ENCODE measurements at places on chromosomes 7 and 10.

GRCh38 chr7:19482628-19483027 lies 226.2 kb downstream of the POLR1F start:
- no peak for DNase-seq

DNA sequence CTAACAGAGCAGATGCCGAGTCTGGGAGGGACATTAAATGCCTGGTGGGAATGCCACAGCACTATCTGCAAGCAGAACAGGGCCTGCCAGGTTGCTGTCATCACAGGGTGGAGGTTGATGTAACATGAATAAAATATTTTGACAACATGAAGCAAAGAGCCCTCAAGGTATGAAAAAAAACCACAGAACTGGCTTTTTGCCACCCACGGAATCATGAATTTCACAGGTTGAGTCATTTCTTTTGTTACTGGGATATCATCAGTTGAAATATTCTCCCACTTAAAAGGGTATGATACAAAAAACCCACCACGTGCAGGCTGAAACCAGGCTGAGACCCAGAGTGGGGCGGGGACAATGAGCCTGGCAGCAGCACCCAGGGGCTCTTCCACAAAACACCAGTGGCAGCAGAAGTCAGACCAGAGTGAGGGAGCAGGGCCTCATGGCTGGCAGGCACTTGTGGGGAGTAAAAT lies 220.1 kb downstream of the TNS3 start:
- no peak for DNase-seq

DNA sequence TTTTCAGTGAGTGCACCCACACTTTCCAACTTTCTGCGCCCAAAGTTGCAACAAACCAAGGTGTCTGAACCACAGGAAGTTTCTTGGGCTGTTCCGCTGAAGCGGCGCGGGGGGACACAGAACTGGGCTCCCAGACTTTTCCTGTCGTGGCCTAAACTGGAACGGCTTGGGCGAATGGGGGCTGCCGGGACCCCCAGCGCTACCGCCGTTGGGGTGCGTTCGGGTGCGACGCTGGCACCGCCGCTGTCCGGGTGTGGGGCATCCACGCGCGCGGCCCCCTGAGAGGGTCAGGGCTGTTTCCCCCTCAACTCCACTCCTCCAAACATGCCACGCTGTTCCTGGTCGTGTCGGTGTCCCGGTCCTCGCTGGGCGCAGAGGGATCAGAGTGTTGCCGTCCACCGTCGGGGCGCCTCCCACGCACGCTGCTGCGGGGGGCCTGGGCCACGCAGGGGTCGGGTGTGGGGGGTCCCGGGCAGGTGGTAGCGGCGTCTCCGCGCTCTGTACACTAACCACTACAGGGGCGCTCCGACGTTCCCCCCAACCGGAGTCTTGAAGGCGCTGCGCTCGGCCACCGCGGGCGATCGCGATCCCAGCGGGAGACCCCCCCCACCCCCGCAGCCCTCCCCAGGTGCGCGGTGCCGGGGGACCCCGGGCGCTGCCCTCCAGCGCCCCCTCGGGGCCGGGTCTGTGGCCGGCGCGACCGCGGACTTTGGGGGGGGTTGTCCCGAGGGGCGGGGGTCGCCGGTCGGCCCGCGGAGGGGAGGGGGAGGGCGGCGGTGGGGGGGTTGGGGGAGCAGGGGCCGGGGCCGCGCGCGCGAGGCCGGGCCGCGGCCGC lies 2.2 kb upstream of the CUX1 start:
- peak; percentile 43 for DNase-seq

- no peak for DNase-seq
Observed at GRCh38 chr10:77472146-77472545, 165.5 kb downstream of the KCNMA1 start.

- no peak for DNase-seq
Observed at GRCh38 chr10:77188521-77188920, 449.1 kb downstream of the KCNMA1 start.

DNA sequence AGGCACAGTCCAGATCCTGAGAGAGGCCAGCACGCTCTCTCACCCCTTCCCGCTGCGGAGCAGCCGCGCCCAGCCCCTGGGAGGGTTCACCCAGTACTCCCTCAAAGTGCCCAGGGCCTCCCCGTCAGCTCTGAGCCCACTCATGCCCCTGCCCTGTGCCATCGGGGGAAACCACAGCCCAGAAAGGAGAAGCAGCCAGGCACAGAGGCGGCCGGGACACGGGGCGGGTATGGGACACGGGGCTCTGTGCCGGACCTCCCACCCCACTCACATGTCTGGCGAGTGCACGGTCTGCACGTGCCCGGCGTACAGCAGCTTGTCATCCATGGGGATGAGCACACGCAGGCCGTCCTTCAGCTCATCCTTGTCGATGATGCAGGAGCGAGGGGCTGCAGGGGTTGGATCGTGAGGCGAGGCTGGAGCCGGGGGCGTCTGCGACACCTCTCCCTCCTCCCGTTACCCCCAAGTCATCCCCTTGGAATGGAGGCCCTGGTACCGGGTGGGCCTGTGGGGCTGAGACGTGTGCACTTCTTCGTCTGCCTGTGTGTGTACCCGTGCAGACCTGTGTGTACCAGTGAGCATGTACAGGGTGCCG lies 38.2 kb downstream of the SLC29A4 start:
- no peak for DNase-seq

GRCh38 chr10:1733720-1734119 lies 3.6 kb downstream of the ADARB2 start:
- no peak for DNase-seq

DNA sequence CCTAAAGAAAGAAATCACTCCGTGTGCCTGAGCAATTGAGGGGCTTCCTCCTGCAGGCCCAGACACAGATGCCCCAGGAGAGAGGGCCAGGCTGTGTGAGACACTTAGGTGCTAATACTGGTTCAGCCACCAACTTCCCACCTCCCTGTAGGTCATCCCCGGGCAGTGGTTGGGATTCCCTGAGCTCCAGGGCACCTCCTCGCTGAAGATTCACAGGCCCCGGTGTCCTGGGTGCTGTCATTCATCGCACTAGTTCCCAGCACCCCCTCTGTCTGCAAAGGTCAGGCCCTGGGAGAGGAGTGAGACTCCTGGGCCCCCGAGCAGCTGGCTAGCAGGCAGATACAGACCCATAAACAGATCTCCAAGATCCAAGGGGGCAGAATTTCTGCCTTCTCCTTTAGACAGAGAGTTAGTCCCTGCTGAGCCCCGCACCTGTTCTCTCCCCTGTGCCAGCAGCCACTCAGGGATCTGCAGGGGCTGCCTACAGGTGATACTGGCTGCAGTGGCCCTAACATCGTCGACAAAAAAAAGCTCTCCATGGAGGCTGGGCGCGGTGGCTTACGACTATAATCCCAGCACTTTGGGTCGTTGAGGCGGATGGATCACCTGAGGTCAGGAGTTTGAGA lies 38.2 kb upstream of the GTF2I start:
- no peak for DNase-seq

DNA sequence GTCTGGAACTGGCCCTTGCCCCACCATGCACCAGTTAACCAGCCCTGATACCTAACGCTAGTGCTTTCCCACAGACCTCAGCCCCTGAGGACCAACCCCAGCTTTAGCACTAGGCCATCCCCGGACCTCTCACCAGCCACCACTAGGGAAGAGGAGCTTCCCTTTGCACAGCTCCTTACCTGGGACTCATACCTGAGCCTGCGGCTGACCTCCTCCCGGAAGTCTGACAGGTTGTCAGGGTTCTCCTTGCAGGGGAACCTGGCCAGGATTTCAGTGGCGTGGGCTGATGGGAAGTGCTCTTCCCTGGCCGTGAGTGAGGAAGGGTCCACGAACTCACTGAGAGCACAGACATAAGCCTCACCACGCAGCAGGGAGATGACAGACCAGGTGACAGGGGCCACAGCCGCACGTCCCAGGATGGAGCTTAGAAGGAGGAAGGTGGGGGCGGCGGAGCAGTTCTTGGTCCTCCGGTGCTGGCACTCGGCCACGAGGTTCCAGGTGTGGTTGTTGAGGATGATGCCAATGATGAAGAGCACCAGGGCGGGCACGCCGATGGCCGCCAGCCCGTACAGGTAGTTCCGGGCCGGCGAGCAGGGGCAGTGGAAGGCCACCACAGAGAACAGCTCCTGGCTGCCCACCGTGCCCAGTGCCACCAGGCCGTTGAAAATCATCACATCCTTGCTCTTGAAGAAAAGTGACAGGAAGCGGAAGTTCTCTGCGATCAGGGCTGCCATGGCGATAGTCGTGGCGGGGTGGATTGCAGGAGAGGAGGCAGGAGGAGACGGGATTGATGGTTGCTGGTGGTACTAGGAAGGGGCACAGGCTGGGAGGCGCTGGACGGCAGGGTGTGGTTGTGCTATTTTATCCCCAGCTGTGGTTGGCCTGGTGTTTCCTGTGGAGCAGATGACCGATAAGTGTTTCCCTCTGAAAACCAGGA lies 2.7 kb downstream of the CALHM2 start:
- no peak for DNase-seq

DNA sequence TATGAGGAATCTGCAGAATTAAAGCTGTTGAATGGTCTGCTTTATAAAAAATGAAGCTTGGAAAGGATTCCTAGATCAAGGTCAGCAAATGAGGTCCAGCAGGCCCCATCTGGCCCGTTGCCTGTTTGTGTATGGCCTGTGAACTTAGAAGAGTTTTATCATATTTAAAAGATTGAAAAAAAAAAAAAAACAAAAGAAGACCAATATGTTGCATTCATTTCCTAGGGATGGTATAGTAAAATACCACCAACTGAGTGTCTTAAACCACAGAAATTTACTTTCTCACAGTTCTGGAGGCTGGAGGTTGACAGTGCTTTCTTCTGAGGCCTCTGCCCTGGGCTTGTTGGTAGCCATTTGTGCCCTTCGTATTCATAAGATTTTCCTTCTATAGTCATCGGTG lies 109.2 kb downstream of the PPP1R3A start:
- DNase-seq, result no peak

GRCh38 chr7:44103923-44104859 lies at the start of gene AEBP1:
TSS of gene AEBP1 (plus strand) at chr7:44104345. CDS start at chr7:44104666, 321 bp downstream.
- peak; percentile 20 for DNase-seq

- peak; percentile 25 for DNase-seq
Observed at GRCh38 chr10:89478085-89478738, 57.2 kb downstream of the SLC16A12 start.

DNA sequence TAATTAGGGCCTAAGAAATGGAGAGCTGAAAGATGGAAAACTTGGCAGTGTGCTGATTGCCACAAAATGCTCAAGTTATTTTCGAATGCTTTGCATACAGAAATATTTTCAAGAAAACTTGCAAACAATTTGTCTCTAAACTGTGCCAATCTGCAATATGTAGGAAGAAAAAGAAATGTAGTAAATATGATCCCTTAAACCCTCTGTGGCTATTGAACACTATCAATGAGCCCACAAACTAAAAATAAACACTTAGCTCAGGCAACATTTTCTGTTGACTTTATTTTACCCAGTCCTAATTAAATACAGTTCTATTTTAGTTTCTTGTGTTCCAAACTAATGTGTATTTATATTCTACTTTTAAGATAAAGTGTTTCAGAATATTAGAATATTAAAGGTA lies 342.1 kb downstream of the SEMA3D start:
- no peak for DNase-seq

- DNase-seq, result no peak
Observed at GRCh38 chr10:119439922-119440321, 102.6 kb downstream of the RGS10 start.

DNA sequence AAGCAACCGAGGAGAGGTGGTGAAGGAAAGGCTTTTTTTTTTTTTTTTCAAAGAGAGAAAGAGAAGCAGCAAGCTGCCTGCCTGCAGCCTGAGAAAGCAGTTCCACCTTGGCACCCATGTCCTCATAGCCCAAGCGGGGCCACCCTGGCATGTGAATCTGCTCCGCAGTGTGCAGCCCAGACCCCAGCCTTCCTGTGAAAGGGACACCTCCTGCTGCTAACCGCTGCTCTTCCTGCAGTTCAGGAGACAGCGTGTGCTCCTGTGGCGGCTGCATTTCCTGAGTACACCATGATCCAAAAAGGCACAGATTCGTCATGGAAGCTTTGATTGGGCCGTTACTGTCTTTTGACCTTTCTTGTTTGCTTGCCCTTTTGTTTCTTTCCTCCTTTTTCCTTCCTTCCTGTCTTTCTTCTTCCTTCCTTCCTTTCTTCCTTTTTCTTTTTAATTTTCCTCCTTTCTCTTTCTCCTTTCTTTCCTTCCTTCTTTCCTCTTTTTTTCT lies 38.1 kb downstream of the IKZF1 start:
- peak; percentile 91 for DNase-seq

DNA sequence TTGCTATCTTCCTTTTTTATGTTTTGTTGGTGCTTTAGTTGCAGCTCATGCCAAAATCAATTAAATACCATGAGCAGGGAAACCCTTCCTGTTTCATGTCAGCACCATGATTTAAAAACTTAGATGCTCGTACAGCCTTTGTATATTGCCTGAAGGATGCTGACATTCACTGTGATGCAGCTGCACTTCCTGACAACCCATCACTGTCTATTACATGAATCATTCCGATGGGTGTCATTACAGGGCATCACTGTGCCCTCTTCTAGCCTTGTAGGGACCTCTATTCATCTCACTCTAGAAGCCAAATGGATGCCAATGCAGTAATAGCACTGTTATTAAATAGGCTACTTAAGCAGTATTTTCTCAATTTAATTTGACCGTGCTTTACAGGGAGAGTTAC lies 18.3 kb upstream of the ITGB1 start:
- no peak for DNase-seq

GRCh38 chr10:129035052-129035827 lies 431.8 kb upstream of the MGMT start:
- DNase-seq, result no peak

DNA sequence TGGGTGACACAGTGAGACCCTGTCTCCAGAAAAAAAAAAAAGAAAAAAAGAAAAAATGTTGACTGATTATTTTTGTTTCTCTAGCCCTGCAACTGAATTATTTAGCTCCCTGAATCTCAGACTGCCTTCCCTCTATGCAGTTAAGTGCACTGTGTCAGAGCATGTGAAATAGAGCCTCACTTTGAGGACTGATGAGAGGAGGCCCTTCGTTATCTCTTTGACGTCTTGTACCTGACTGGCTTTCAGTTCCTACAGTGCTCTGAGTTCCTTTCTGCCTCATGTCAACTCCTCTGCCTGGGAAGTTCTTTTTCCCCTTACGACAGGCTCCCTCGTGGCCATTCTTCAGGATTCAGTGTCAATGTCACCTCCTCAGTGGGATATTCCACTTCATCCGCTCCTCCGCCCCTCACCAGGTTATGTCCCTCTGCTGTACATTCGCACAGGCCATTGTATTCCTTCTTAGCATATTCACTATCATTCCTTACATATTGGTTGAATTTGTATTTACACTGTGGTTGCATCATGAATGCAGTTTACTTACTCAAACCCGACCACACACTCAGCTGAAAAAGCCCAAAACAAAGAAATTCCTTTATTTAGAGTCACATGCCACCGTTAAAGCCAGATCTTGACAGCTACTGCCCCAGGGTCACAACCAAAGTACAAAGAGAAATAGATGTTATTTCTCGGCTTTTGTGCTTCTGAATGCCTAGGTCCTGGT lies 18.1 kb upstream of the CAMK2G start:
- no peak for DNase-seq
